ENCODE measurements at places on chromosomes 6 and 20.
A peak's percentile ranks its signal among the peaks of the same experiment; 100 is the strongest.

GRCh38 chr6:117267054-117267347, 1.6 kb downstream of the VGLL2 start:
- DNase-seq, result no peak

- DNase-seq, result no peak
Observed at GRCh38 chr6:151690768-151691562, 116.5 kb upstream of the ESR1 start.

GRCh38 chr20:51393571-51393970, 148.9 kb downstream of the NFATC2 start:
- DNase-seq, result no peak

DNA sequence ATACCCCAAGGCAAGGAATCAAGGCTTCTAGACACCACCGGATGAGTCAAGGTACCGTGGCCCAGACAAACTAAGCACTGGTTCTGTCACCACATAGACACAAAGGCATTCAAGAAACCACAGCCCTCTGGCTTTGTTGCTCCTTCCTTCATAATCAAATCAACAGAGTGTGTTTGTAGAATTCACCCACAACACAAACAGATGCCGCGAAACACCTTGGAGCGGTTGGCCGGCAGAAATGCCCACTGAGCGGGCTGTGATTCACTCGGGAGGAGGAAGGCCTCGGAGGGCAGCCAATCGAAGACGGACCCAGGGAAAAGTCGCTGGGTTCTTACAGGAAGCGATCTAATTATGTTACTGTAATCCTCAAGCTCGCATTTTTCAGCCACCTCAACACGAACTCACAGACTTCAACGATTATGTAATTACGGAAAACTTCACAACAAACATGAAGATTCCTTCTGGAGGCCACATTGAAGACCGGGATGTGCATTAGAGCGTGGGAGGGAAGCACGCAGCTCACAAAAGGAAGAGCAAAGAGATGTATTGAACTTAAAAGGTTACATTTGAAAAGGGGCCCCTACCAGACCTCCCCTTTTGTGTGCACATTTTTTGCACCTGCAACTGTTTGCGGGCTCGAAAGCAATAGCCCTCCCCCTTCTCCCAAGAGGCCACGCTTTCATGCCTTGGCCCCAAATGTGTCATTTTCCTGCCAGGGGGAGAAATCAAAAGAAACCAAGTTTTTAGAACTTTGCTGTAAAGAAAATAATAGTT, 184.7 kb upstream of the PREP start:
- DNase-seq, result no peak

DNA sequence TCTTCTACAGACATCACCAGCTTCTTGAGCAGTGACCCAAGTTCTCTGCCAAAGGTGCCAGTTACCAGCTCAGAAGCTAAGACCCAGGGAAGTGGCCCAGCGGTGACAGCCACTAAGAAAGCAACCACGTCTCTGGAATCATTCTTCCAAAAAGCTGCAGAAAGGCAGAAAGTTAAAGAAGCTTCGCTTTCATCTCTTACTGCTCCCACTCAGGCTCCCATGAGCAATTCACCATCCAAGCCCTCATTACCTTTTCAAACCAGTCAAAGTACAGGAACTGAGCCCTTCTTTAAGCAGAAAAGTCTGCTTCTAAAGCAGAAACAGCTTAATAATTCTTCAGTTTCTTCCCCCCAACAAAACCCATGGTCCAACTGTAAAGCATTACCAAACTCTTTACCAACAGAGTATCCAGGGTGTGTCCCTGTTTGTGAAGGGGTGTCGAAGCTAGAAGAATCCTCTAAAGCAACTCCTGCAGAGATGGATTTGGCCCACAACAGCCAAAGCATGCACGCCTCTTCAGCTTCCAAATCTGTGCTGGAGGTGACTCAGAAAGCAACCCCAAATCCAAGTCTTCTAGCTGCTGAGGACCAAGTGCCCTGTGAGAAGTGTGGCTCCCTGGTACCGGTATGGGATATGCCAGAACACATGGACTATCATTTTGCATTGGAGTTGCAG, 15.2 kb downstream of the GTPBP2 start:
- peak; percentile 24 for DNase-seq

Data from coronary artery (tissue), 2 donors.